ENCODE measurements at places on chromosomes 11 and 22.

GRCh38 chr11:79940165-79940564, 499.3 kb upstream of the TENM4 start:
- DNase-seq: no peak

- no peak for DNase-seq
Observed at GRCh38 chr11:72750086-72750485, 2.1 kb downstream of the ARAP1 start.

GRCh38 chr22:28874811-28875320, 8.5 kb upstream of the ZNRF3 start:
- no peak for DNase-seq

GRCh38 chr11:55357560-55358184, 10.1 kb upstream of the OR4A15 start:
- DNase-seq: no peak

- no peak for DNase-seq
Observed at GRCh38 chr11:40508303-40508702, 951.1 kb downstream of the LRRC4C start.

GRCh38 chr11:561148-562003, 606 bp downstream of the RASSF7 start:
- DNase-seq: no peak

DNA sequence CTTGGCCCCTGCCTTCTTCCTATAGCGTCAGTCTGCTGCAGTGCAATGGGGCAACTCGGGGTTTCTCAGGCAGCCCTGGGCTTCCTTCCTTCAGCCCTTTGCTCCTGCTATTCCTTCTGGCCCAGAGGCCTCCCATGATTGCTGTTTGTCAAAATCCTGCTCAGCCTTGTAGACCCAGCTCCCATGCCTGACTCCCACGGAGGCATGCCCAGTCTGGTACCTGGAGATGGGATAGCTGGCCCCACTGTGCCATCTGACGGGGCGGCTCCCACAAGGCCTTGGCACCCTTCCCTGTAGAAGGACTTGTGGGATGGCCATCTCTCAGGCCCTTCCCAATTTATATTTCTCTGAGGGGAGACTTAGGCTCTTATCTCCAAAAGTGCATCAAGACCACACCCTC, 590 bp upstream of the CD6 start:
- no peak for DNase-seq

DNA sequence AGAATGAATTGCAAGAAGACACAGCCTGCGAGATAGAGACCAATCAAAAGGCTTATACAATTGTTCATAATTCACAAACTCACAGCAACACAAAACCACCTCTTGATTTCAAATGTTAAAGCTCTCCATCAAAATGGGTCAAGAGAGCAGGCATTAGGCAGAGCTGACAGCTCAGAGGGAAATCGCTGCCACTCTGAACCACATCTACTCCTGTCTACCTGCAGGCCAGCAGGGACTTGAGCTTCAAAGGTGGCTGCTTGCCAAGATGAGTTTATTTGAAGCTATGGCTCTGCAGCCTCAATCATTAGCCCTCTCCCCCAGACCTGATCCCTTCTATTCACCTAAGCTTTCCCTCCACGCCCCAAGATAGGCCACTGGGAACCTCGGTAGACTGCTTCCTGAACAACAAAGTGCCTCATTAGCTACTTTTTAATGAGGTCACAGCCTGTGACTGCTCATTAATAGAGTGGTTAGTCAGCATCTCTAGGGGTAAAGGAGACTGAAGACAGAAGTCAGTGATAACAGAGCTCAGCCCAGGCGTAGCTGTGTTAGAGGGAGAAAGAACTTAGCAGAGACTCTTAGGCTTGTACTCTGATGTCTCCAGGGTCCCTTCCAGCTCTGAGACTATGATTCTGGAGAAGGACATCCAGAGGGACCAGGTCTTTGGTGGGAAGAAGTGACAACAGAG, 21.2 kb upstream of the OR10A5 start:
- DNase-seq: no peak

Data from stimulated activated CD4-positive, alpha-beta T cell treated with anti-CD3 and anti-CD28 coated beads, TNF-alpha, amount 100 ng/mL, for 24 hours (primary cell).